Dermis microvascular lymphatic vessel endothelial cell (primary cell): ENCODE measurements at places on chromosomes 6 and 20. TPM values are rescaled to one million over a fixed set of nuclear protein-coding genes. Genes with fewer than 3 reads are reported as not detected.

The BPIFB1 gene
- not detected in 2 replicates for total RNA-seq

The SOBP gene
- 0.26 and 2.5 TPM in 2 replicates for total RNA-seq

The KCNB1 gene
- total RNA-seq = under 0.01 TPM in 1 of 2 replicates, not detected in the other

The MICA gene
- total RNA-seq = 26.4 and 33.2 TPM in 2 replicates

The FLRT3 gene
- 0.90 and 1.4 TPM in 2 replicates for total RNA-seq

The MYMX gene
- 0.13 TPM in 1 of 2 replicates, not detected in the other for total RNA-seq

The HLA-DRB5 gene
- 0.13 and 0.26 TPM in 2 replicates for total RNA-seq

The ADGRB3 gene
- not detected in 2 replicates for total RNA-seq

The PHACTR3 gene
- total RNA-seq = 2.4 and 3.2 TPM in 2 replicates

The FOXS1 gene
- total RNA-seq = 0.39 and 0.76 TPM in 2 replicates

The TFAP2C gene
- not detected in 2 replicates for total RNA-seq

The ANGPT4 gene
- total RNA-seq = not detected in 2 replicates

The RAET1G gene
- under 0.01 and 0.13 TPM in 2 replicates for total RNA-seq

The CCM2L gene
- 17.3 and 27.6 TPM in 2 replicates for total RNA-seq

The GPR63 gene
- under 0.01 TPM in 2 replicates for total RNA-seq

The GJA10 gene
- total RNA-seq = not detected in 2 replicates

The STX11 gene
- 13.0 and 21.1 TPM in 2 replicates for total RNA-seq

The GINS1 gene
- total RNA-seq = 5.9 and 15.9 TPM in 2 replicates

The TMEM244 gene
- not detected in 2 replicates for total RNA-seq

The PRRC2A gene
- total RNA-seq = 19.8 and 35.0 TPM in 2 replicates

The RUNX2 gene
- not detected in 2 replicates for total RNA-seq

The NKX2-4 gene
- total RNA-seq = not detected in 2 replicates

The GSTA2 gene
- total RNA-seq = not detected in 2 replicates

The ROS1 gene
- not detected in 2 replicates for total RNA-seq

The OPRL1 gene
- total RNA-seq = 2.3 and 2.7 TPM in 2 replicates

The PLCB1 gene
- 10.9 and 13.1 TPM in 2 replicates for total RNA-seq

The KIF6 gene
- total RNA-seq = 0.13 and 0.38 TPM in 2 replicates

The PLG gene
- not detected in 2 replicates for total RNA-seq

The SCRT2 gene
- not detected in 2 replicates for total RNA-seq
